ENCODE measurements at places on chromosomes 13 and 19.
A peak's percentile ranks its signal among the peaks of the same experiment; 100 is the strongest.

DNA sequence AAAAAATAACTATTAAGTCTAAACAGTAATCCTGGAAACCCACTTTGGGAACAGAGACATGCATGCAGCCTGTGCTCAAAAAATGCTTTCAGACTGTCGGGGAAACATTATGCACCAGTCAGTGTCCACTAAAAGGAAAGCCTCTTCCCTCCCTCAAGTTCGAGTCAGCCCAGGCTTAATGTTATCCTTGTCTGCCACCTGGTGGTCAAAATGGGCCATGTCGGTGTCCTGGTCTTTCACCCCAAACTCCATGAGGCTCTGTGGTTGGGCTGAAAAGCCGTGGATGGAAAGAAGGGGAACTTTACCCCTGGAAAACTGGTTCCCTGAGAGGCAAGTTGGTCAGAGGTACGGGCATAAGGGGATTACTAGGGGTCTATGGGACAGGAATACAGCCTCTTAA lies 88.4 kb upstream of the ZNF492 start:
- peak; percentile 67 for DNase-seq

DNA sequence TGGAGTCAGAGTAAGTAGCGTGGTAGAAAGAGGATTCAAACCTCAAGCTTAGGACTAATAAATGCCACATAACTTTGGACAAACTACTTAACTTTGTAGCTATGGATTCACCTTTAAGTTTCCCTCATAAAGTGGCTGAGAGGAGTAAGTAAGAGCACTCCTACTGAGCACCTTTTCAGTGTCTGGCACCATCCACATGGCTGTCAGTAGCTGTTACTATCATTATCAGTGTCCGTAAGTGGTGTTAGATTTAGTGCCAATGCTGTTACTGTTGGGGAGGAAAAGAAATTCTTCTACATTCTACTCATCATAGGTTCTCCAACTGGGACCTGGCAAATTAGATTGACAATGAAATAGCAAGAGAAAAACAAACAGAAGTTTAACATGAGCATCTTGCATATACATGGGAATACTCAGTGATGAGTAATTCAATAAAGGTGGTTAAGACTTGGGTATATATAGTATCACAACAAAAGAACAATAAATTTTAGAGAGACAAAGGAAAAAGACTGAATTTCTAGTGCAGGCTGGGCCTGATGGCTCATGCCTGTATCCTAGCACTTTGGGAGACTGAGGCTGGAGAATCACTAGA lies 165.6 kb upstream of the NBEA start:
- DNase-seq = no peak

GRCh38 chr13:40207001-40207478 lies 459.4 kb downstream of the FOXO1 start:
- no peak for DNase-seq

DNA sequence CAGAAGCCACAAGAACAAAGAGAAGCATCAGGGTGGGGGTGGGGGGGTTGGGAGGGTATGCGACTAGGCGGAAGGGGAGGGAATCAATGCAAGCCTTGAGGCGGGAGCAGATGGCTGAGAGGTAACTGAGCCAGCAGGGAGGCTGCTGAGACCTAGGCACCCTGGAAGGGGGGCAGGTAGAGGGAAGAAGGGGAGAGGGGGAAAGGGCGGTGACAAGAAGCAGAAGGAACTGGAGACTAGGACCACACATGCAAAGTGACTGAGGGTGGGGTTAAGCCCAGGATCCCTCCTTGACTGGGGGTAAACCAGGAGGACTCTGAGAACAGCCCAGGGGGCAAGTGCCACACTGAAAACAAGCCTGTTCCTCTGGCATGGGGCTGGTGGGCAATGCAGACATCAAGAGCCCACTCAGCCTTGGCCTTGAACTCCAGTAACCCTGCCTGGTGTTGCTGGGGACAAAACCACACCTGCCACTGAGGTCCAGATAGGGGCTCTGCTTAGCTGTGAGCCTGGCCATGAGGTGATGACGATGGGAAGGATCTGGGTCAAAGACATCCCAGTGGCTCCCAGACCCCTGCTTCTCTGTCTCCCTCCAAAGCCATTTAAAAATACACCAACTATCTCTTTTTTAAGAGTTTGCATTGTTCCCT lies 20.3 kb downstream of the OPA3 start:
- peak; percentile 75 for DNase-seq

GRCh38 chr19:11142528-11143171 lies 12.9 kb downstream of the SPC24 start:
- DNase-seq = peak; percentile 62

DNA sequence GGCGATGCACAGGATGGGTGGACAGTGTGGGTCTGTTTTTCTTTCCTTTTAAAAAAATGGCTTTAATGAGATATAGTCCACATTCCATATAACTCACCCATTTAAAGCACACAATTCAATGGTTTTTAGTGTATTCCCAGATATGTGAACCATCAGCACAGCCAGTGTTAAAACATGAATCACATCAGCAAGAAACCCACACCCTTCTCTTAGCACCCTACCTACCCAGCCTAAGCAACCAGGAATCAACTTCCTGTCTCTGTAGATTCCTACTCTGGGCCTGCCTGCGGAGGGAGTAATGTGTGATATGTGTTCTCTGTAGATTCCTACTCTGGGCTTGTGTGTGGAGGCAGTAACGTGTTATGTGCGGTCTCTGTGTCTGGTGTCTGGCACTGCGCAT lies 11.9 kb downstream of the TMEM255B start:
- no peak for DNase-seq

DNA sequence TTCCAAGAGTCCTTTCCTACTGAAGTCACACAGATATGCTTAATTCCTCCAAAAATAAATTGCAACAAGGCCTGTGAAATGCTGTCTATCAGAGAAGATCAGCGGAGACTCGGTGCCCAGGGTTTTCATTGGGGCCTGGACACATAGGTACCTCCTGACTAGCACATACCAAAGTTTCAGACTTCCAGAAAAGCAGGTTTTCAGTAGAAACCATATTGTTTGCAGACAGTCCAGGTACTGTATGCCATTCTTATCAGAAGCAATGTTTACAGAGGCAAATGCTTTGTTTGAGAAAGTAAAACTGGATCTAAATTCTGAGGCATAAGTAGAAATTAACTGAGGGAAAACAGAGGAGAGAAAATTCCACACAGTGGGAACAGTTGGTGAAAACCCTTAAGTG lies 12.8 kb downstream of the ZNF229 start:
- no peak for DNase-seq

DNA sequence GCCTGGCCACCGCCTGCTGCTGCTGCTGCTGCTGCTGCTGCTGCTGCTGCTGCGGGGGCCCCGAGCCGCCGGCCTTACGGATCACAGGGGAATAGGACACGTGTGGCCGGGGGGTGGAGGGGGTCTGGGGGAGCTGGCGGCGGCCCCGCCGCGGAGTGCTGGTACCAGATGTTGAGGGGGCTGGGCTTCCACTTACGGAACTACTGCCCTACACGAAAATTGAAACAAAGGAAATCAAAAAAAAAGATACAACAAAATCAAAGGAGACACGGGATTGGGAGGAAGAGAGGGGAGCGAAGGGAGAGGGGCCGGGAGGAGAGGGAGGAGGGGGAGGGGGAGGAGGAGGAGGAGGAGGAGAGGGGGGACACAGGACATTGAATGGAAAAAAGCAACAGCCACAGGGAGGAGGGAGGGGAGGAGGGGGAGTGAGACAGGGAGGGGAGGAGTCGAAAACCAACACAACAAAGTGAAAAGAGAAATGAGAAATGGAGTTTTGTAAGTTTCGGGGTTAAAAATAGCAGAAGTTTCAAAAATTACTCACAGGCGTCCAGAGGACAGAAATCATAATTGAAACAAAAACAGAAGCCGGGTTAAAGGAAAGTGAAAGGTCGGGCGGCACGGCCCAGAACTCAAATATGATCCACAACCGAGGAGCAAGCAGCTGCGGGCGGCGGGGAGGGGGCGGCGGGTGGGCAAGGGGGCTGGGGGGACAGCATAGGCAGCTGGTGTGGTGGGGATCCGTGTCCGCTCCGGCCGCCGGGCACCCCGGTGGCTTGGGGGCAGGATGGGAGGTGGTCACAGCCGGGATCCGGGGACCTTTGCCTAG lies 57.8 kb downstream of the IER2 start:
- DNase-seq = no peak
